ENCODE measurements at places on chromosomes 6 and 20. TPM values are rescaled to one million over a fixed set of nuclear protein-coding genes. Genes with fewer than 3 reads are reported as not detected.
A peak's percentile ranks its signal among the peaks of the same experiment; 100 is the strongest.

- H3K27ac ChIP-seq: no peak overlapping the region
- no peaks in the 10 kb centered on the region for H3K4me1 ChIP-seq
- no peaks in the 10 kb centered on the region for H3K36me3 ChIP-seq
- H3K27me3 ChIP-seq: no peaks in the 10 kb centered on the region
- DNase-seq: no peak
Measured at GRCh38 chr6:147881432-147881831, 372.9 kb downstream of the SAMD5 start.

DNA sequence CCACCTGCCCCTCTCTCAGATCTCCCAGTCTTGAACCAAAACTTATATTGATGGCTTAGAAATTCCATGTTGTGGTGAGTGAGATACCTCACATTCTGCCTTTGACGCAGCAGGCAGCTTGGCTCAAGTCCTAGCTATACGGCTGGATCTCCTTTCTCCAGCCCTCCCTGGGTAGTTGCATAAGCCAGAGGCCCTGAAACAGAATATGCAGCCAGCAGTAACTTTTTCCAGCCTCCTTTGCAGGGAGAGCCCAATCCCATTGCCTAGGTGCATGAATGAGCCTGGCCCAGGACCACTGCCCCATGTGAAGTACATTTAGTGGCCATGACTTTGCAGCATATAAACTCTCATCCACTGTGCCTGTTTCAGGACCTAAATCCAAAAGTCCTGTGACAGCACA, 202.2 kb upstream of the CDYL start:
- H3K27me3 ChIP-seq: no peaks in the 10 kb centered on the region
- H3K4me1 ChIP-seq: no peaks in the 10 kb centered on the region
- H3K27ac ChIP-seq: no peak overlapping the region
- H3K4me3 ChIP-seq: no peak overlapping the region
- DNase-seq: no peak

DNA sequence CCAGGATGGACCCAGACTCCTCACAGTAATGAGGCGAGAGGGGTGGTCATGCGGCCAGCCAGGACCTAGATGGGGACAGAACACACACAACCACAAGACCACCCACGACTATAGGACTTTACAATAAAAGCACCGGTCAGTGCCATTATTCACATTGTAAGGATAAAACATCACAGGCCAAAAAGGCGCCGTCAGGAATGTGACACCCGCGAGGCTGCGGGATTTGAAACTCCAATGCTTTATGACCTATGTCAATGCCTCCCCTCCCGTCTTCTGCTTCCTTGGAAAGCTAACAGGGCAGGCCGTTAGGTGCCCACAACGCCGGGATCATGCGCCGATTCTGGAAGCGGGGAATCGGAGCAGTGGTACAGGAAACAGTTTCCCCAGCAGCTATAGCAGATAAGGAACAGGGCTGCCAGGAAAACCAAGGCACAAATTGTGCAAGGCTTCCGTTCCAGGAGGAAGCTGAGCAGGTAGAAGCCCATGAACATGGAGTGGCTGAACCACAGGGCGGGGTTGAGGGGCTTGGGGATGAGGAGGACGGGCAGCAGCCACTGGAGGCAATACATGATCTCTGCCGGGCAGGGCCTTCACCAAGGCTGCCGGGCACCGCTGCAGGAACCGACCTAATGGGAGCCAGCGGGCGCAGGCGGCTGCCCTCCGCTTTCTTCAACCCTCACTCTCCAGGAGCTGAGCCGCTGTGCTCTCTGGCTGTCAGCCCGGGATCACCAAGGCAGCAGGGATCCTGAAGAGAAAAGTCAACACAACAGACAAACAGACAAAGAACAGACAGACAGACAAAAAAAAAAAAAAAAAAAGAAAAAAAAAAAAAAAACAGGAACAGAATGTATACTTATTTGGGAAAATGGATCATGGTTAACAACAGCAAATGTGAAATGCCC, 2.2 kb upstream of the NNAT start:
- no peaks in the 10 kb centered on the region for H3K36me3 ChIP-seq
- DNase-seq: no peak
- no peak overlapping the region for H3K4me3 ChIP-seq
- no peaks in the 10 kb centered on the region for H3K27me3 ChIP-seq
- H3K27ac ChIP-seq: no peak overlapping the region
- H3K4me1 ChIP-seq: peaks cover 6% of the 10 kb centered on the region

DNA sequence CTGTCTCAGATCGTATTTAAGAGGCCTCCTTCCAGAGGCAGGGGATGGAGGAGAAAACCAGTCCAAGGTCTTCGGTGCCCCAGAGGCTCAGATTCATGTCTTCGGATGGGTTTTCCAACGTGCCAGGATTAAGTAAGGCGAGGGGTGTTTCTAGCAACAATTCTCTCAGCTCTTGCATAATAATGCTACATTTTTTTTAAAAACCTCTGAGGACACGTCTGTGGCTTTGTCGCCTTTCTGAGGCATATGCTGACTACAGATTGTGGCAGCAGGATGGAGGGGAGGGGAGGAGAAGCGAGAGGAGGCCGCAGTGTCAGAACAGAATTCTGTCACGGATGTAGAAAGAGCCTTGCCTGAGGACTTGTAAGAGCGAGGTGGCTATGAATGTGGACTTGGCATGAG, 17.7 kb upstream of the CCDC167 start:
- H3K27ac ChIP-seq: no peak overlapping the region
- no peak overlapping the region for H3K4me3 ChIP-seq
- DNase-seq: no peak
- no peaks in the 10 kb centered on the region for H3K36me3 ChIP-seq

DNA sequence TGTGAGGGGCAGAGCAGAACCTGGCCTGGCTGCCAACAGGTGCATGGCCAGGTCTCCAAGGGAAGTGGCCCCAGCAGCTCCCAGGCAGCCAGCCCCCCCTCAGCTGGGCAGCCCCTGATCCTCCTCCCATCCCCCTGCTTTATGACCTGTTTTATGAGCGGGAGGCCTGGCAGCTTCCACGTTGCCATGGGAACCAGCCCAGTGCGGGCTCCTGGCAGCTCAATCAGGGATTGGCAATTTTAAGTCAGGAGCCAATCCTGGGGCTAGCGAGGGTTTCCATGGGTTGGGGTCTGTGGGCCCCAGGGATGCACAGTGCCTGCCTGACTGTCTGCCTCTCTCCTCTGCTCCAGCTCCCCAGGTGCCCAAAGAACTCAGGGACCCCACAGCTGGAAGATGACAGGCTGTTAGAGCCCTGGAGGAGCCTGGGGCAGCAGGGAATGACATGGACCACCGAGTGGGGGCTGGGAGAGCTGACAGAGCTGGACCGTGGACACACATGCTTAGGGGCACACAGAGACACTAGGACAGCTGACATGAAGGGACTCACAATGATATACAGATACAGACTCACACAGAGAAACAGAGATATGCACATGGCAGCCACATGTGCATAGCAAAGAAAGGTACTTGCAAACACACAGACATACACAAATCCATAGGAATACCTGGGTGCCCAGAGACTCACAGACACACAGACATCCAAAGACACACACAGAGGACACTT, 56.5 kb upstream of the SIRPA start:
- no peak overlapping the region for H3K4me3 ChIP-seq
- no peak for DNase-seq
- no peak overlapping the region for H3K27ac ChIP-seq

DNA sequence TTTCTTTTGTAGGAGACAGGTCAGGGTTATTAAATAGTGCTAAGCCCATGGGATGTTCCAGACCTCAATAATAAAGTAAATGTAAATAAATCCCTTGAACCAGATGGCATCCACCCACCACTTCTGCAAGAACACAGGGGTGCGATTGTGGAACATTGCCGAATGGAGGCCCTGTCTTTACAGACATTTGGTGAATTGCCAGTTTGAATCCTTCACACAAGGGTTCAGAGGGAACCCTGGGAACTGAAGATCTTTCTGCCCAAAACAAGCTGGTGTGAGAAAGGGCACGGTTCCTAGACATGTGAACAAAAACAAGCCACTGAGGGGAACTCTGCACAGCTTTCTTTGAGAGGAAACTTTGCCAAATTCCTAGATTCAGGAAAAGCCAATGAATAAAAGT, 30.2 kb upstream of the RNF8 start:
- H3K36me3 ChIP-seq: peaks cover 2% of the 10 kb centered on the region
- no peak for DNase-seq
- H3K27ac ChIP-seq: no peak overlapping the region
- no peaks in the 10 kb centered on the region for H3K27me3 ChIP-seq
- no peak overlapping the region for H3K4me3 ChIP-seq

GRCh38 chr6:149563928-149564325, 2.2 kb upstream of the GINM1 start:
- no peaks in the 10 kb centered on the region for H3K27me3 ChIP-seq
- no peaks in the 10 kb centered on the region for H3K36me3 ChIP-seq
- no peak overlapping the region for H3K27ac ChIP-seq
- DNase-seq: no peak

- no peak overlapping the region for H3K4me3 ChIP-seq
- no peaks in the 10 kb centered on the region for H3K36me3 ChIP-seq
- H3K27ac ChIP-seq: no peak overlapping the region
- H3K4me1 ChIP-seq: no peaks in the 10 kb centered on the region
Measured at GRCh38 chr20:23293689-23294088, 56.9 kb upstream of the NXT1 start.

GRCh38 chr6:108699290-108700041, 138.7 kb downstream of the FOXO3 start:
- H3K27me3 ChIP-seq: no peaks in the 10 kb centered on the region
- H3K4me3 ChIP-seq: no peak overlapping the region
- no peaks in the 10 kb centered on the region for H3K36me3 ChIP-seq
- H3K27ac ChIP-seq: no peak overlapping the region
- no peak for DNase-seq
- no peaks in the 10 kb centered on the region for H3K4me1 ChIP-seq

DNA sequence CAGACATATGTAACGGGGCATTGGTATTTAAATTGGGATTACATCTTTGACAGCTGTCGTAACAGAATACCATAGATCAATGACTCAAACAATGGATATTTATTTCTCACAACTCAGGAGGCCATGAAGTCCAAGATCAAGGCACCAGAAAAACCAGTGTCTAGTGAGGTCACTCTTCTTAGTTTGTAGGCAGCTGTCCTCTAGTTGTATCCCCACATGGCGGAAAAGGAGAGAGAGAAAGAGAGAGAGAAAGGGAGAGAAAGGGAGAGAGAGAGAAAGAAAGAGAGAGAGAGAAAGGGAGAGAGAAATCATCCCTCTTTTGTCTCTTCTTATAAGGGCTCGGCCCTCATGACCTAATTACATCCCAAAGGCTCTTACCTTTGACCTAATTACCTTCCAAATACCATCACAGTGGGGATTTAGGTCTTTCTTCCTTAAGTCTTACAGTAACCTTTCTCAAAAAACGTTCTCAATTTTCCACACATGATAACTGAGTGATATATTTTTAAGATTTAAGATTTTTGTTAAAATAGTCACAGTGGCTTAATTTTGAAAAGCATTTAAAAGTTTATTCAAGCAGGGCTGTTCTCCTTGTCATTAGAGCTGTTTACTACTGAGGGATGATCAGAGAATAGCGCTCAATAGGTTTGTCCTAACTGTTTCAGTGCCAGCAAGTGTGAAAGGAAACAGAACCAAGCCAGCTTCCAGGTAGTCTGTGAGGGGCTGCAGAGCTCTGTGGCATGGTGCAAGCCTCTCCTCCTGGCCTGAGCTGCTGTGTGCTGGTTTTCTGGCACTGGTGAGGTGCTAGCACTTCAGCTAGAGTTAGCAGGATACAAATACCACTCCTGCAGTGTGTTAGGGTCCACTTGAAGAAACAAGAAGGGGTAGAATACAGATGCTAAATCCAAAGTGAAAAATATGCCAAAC, 79.0 kb downstream of the IMPG1 start:
- H3K27me3 ChIP-seq: no peaks in the 10 kb centered on the region
- no peak overlapping the region for H3K4me3 ChIP-seq
- H3K27ac ChIP-seq: no peak overlapping the region
- no peak for DNase-seq

- DNase-seq: no peak
- H3K27me3 ChIP-seq: no peaks in the 10 kb centered on the region
- H3K4me3 ChIP-seq: peak overlapping the region; percentile 52
- peak overlapping the region; percentile 84 for H3K27ac ChIP-seq
- peaks cover 20% of the 10 kb centered on the region for H3K4me1 ChIP-seq
Measured at GRCh38 chr20:63737945-63738686, 1.5 kb upstream of the SLC2A4RG start.

- peaks cover 48% of the 10 kb centered on the region for H3K4me1 ChIP-seq
- H3K27ac ChIP-seq: peak overlapping the region; percentile 26
- H3K4me3 ChIP-seq: peak overlapping the region; percentile 30
- H3K36me3 ChIP-seq: no peaks in the 10 kb centered on the region
- peak; percentile 36 for DNase-seq
- H3K27me3 ChIP-seq: no peaks in the 10 kb centered on the region
Measured at GRCh38 chr6:4351520-4352321, 216.3 kb upstream of the ECI2 start.

- no peak overlapping the region for H3K27ac ChIP-seq
- 0 out of 2 replicates have a peak, but pooled peaks cover 5% of the 10 kb centered on the region for H3K36me3 ChIP-seq
- no peak for DNase-seq
- H3K27me3 ChIP-seq: no peaks in the 10 kb centered on the region
Measured at GRCh38 chr6:136412410-136412809, 122.8 kb upstream of the BCLAF1 start.

The CDSN gene
- total RNA-seq: 0.12 TPM

The STX11 gene
- 0.69 TPM for total RNA-seq

The FOXQ1 gene
- total RNA-seq: 0.42 TPM

The PTK7 gene
- 105 TPM for total RNA-seq

The FILIP1 gene
- total RNA-seq: 0.05 TPM

The RFX6 gene
- not detected for total RNA-seq

The HTR1E gene
- total RNA-seq: not detected

The RBL1 gene
- total RNA-seq: 16.9 TPM

The TP53TG5 gene
- total RNA-seq: 0.76 TPM

The OTOR gene
- total RNA-seq: not detected

The PDYN gene
- total RNA-seq: not detected

The MYLK2 gene
- total RNA-seq: 0.34 TPM

The FHL5 gene
- not detected for total RNA-seq

The KCNK15 gene
- total RNA-seq: not detected
